ENCODE measurements at places on chromosomes 12 and 14. TPM values are rescaled to one million over a fixed set of nuclear protein-coding genes. Genes with fewer than 3 reads are reported as not detected.

GRCh38 chr12:10363914-10364814 lies 25.7 kb downstream of the KLRK1 start:
- DNase-seq = peak; percentile 66

DNA sequence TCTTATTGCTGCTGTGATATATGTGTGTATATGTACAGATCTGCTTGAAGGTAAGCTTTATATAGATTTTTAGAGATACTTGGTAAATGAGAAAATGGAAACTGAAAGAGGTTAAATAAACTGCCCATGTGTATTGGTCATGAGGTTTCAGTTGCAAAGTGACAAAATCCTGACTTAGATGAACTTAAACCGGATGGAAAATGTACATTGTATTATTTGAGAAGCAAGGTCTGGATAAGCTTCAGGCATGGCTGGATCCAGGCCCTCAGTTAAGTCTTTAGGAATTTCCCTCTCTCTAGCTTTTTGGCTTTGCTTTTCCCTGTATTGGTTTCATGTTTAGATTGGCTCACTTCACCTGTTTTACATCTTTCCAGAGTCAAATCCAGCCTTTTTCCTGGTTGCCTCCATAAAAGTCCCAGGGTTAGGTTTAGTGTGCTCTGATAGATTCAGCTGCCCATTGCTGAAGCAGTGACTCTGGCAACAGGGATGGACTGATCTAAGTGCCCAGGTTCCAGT lies 21.0 kb upstream of the MAP1LC3B2 start:
- no peak for DNase-seq

DNA sequence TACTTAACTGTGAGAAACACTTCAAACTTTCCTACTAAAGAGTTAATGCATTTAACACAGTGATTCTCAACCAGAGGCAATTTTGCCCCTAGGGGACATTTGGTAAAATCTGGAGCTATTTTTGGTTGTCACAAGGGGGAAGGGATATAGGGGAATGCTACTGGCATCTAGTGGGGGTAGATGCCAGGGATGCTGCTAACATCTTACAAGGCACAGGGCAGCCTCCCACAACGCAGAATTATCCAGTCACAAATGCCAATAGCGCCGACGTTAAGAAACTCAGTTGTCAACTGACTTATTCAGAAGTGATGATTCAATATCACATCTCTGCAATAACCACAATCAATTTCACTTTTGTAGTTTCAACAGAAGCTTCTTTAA lies 2.0 kb downstream of the EEA1 start:
- DNase-seq = peak; percentile 72

- no peak for DNase-seq
These were observed 14.8 kb downstream of the KRT7 start for GRCh38 chr12:52247622-52248540.

The TPI1 gene
- polyA plus RNA-seq = 1,978 TPM

The GLIPR1 gene
- polyA plus RNA-seq = 488 TPM

- DNase-seq = peak; percentile 87
These were observed 35.7 kb downstream of the SSH1 start for GRCh38 chr12:108821407-108822397.

GRCh38 chr14:36452860-36453259 lies 67.2 kb downstream of the NKX2-1 start:
- DNase-seq = no peak

GRCh38 chr12:2215709-2216560 lies 163.1 kb downstream of the CACNA1C start:
- peak; percentile 17 for DNase-seq

The OTOGL gene
- polyA plus RNA-seq = 0.06 TPM

- no peak for DNase-seq
These were observed 45.9 kb downstream of the DYRK2 start for GRCh38 chr12:67694306-67694900.

GRCh38 chr14:101862177-101862576 lies 100.7 kb downstream of the PPP2R5C start:
- peak; percentile 80 for DNase-seq

GRCh38 chr14:95301527-95302187 lies 18.1 kb downstream of the CLMN start:
- DNase-seq = no peak

The TRIAP1 gene
- 68.6 TPM for polyA plus RNA-seq

The SALL2 gene
- polyA plus RNA-seq = 1.3 TPM

The GLI1 gene
- 0.89 TPM for polyA plus RNA-seq

DNA sequence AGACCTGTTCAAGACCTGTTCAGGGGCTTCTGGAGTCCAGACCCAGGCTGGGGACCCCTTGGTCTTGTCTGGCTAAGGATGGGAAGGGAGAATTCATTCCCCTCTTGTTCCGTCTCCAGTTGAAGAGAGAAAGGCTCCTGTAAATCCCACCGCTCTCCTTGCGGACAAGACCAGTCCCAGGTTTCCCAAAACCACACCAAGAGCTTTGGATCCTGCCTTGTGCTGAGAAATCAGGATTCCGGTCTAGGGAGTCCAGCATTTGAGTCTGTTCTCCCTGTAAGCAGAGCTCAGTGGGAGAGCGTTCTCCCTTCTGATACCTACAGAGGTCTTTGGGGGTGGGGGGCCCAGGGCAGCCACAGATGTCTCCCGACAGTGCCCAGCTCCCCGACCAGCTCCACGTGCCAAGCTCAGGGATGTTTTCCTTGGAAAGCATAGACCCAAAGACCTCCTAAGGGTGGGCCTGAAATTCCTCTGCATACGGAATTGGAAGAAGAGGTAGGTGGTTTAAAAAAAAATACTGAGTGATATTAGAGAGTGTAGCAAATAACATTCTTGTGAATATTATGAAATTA lies 1.9 kb downstream of the HOXC13 start:
- DNase-seq = no peak

- peak; percentile 90 for DNase-seq
These were observed 15.4 kb downstream of the SELPLG start for GRCh38 chr12:108618079-108618952.

DNA sequence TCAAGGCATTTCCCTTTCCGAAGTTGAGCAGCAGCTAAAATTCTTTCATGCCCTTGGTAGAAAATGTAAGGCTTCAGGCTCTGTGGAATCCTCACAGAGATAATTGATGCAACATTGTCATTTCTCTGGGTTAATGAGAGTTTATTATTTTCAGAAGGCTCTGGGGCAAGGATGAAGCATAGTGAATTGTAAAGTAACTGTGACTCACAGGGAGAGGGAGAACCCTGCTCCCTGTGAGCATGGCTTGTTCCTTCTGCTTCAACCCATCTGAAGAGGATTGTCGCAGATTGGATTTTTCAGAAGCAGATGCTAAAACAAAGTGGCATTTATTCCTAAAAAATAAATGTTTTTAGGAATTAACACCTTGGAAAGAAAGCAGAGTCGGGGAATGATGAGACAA lies 41.2 kb downstream of the APOBEC1 start:
- DNase-seq = peak; percentile 41

DNA sequence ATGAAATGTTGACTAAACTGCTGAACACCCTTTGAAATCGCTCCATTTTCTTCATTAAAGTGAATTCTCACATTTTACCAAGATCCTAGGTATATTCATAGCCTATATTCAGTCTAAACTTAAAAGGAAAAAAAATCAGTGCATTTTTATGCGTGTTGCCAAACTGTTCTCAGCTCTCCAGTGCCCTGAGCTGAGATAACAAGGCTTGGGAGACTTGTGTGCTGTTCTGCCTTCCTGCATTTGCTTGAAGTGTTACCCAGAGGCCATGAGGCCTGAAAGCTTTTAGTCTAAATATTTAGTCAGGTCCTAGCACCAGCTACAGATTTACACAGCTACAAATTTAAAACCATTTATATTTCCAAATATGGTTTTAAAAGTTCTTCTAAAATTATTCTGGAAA lies 8.6 kb upstream of the PALS1 start:
- no peak for DNase-seq

- DNase-seq = peak; percentile 49
These were observed 787 bp downstream of the HECTD4 start for GRCh38 chr12:112381406-112381882.

The PTCSC3 gene
- not detected for polyA plus RNA-seq

- DNase-seq = peak; percentile 82
These were observed 111.9 kb downstream of the FOXN3 start for GRCh38 chr14:89304972-89305703.

The PRR4 gene
- 3.9 TPM for polyA plus RNA-seq

DNA sequence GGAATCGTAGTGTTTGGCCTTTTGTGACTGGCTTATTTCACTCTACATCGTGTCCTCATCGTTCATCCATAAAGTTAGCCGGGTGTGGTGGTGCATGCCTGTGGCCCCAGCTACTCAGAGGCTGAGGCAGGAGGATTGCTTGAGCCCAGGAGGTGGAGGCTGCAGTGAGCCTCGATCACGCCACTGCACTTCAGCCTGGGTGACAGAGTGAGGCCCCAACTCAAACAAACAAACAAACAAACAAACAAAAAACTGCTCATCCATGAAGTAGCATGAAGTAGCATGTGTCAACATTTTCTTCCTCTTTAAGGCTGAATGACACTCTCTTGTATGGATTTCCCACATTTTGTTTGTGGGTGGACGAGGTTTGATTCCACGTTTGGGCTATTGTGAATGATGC lies 44.0 kb upstream of the MEG3 start:
- DNase-seq = no peak

DNA sequence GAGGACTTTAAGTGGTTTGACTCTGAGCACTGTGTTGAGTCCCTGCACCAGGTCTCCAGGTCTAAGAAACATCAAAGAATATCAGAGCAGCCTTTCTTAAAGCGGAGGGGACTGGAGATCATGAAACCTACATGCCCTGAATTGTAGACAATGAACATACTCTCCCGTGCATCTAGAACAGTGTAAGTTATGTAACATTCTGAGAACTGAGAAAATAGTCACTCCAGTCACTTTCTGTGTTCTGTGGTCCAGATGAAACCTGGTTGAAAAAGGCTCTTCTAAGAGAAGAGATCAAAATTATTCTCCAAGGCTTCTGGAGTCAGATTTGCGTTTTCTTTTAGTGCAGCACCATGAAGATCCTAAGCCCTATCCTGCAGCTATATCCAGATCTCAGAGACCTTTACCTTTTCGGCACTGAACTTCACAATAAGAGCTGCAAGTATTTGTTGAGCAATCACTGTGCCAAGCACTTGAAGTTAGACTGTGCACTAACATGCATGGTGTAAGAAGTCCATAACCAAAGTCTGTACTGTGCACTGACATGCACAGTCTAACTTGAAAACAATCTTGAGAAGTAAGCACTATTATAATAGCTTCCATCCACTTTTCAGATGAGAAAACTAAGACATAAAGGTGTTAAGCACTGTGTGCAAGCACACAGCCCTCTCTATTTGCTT lies 65.6 kb upstream of the TMEM263 start:
- no peak for DNase-seq

- no peak for DNase-seq
These were observed 5.4 kb downstream of the GAS2L3 start for GRCh38 chr12:100578923-100579322.

DNA sequence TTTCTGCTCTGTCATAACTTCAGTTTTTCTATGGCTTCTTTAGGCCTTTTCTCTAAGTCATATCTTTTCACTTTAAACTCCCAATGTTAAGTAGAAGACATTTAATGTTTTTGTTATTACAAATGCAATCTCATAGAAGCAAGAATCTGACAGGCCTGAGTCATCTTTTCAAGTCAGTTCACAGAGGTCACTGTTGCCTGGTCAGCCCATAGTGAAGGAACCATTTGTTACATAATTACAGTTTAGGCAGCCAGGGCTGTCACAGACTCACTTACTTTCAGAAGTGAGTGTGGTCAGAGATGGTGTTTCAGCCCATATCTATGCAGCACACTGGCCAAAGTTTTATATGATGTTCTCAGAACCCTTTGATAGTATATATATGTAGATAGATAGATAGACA lies 46.5 kb downstream of the CCER1 start:
- DNase-seq = peak; percentile 75

DNA sequence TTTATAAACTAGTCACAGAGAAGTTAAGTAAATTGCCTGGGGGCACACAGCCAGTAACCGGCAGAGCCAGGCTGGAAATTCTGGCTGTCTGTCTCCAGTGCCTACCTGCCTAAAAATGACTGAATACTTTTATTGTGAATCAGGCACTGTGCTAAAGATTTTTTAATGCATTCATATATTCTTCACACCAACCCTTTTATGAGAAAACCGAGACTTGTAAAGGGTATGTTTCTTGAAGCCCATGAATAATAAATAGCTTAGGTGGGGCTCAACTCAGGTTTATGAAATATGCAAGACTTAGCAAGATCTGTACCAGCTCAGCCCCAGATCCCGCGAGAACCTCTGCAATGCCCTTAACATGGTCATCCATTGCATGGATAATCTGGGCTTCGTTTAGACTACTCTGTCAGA lies 60.8 kb downstream of the TMCC3 start:
- no peak for DNase-seq

DNA sequence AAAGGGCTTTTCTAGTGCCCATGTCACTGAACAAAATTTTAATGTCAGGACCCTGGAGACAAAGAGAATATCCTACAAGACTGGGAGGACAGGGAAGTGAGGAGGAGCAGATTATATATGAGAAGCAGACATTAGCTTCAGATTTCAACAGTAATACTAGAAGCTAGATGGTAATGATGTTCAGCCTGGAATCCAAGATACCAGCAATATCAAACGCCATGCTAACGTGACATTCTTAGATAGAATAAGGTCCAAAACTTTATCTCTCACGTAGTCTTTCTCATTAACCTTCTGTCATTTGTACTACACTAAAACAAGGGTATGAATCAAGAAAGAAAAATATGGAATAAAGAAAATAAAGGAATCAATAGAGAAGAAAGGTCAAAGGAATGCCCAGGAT lies 18.7 kb downstream of the SOS2 start:
- no peak for DNase-seq

DNA sequence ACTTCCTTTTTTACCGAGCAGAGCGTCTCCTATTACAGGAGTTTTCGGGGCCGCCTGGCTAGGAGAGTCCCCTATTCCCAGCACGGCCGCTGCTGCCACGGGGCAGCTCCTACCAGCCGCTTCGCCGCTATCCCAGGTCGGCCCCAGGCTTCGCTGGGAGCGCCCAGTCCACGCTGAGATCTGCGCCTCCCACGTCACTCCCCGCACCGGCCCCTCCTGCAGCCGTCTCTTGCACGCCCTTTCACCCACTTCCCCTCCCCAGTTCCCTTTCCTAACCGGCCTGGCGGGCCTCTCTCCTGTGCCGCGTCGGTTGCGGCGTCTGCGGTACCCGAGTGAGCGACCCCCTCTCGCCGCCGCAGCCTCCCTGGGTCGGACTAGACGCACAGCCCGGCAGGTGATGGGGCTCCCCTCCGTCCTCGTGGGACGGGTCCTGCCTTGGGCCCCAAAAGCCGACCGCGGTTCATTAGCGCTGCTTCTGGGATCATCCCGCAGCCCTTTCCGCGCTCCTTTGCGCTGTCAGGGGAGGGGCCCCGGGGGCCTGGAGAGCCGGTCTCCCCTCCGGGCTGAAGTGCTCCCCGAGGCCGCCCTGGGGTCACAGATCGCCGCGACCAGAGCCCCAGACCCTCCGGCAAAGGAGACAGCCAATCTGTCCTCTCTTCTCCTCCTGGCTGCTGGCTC lies 1318.4 kb downstream of the TMEM121 start:
- no peak for DNase-seq

The RIPK3 gene
- polyA plus RNA-seq = 5.1 TPM

Data from GM23248 (cell line).